ENCODE measurements at places on chromosomes 1 and 21. TPM values are rescaled to one million over a fixed set of nuclear protein-coding genes. Genes with fewer than 3 reads are reported as not detected.
A peak's percentile ranks its signal among the peaks of the same experiment; 100 is the strongest.

GRCh38 chr1:109906160-109906838, 4.3 kb upstream of the CSF1 start:
- peak; percentile 64 for DNase-seq

GRCh38 chr1:233012021-233012420, 61.6 kb downstream of the NTPCR start:
- no peak for DNase-seq

DNA sequence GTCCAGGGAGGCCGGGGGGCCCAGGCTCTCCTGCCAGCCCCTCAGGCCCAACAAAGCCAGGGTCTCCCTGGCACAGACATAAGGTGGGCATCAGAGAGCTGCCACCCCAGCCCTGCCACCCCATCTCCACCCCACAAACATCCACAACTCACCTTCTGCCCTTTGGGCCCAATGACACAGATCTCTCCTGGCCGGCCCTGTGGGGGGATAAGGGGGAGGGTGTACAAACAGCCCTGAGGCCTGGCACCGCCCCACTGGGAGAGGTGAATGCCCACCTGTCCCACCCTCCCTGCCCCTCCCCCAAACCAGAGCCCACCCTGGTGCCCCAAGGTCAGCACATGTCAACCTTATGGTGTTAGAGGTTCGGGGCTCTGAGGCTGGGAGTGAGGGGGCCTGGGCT, 12.4 kb downstream of the COL16A1 start:
- no peak for DNase-seq

DNA sequence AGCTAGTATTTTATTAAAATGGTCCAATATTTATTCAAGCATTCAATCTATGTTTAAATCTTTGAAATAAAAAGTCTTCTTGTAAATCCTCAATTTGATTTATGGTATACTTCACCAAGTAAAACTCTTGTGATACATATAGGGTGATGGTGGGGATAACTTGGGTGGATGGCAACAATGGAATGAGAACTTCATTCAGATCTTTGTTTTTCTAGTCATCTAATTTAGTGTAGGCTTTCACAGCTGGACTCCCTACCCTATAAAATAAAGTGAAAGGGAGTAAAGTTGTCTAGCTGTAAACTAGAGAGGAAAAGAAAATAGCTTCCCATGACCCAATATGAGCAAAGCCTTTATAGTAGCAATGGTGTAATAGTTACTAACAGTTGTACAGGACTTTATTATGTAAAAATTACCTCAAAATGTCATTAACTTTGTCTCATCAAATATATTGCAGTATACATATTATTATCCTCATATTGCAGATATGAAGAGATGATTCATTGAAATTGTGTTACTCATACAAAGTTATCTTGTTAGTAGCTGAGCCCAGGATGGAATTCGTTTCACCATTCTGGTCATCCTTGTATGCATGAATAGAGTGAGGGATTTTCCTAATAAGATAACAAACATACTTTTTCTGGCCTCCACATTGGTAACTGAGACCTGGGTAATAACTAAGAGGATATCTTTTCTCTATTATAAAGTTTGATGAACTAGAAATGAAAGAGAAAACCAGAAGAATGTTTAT, 1377.7 kb upstream of the ADGRL4 start:
- DNase-seq = no peak

DNA sequence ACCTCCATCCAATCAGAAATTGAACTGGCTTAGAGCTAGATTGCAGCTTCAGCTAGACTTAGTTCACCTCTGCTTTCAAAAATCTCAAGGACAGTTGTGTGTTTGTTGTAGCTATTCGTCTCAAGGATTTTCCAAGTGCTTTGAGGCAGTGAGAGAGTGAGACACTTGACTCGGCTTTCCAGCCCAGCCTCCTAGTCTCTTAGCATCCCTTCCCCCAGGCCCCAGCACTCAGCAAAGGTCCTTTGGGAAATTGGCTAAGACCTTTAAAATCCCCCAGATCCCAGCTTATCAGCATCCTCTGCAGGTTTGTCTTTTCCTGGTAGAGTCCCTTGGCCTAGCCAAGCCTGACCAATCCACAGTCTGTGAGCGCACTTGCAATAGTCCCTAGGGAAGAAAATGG, 47.9 kb upstream of the PROX1 start:
- no peak for DNase-seq

- no peak for DNase-seq
Measured at GRCh38 chr1:166133276-166133841, 33.4 kb downstream of the FAM78B start.

DNA sequence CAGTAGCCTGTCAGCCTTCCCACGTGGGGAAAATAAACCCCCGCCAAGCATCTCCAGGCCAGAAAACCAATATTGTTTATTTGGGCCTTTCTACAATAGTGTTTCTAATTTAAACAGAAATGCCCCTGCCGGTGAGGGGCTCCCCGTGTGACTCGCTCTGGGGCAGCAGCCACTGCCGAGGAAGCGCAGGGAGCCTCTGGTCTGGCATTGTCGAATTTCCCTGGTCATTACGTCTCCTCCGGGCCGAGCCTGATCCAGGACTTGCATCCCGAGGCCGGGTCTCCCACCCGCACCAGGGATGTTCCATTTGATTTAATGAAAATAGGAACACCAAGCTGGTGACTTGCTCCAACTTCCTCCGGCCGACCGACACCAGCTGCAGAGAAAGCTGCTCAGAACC, 20.5 kb downstream of the PRDM16 start:
- no peak for DNase-seq

DNA sequence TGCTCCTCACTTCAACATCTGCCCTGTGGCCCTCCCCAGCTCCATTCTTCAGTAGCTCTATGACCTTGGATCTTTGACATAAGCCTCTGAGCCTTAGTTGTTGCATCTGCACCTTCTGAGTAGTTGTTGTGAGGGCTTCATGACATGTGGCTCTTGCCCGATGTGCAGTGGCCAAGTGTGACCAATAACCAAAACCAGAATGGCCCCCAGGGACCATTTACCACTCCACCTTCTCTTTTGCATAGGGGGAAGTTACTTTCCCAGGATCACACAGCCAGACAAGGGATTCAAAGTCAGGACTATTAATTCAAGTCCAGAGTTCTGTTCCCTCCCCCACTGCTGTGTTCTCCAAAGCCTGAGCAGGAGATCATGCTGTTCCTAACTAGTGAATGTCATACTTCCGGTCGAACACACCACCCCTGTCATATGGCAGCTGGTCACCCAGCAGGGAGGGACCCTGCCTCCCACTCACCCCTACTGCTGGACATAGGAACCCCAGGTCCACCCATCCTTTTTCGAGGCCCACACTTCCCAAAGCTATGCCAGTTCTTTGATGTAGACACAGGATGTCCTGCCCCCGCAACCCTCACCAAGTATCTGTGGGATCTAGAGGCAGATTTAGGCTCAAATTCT, 4.0 kb downstream of the FGR start:
- DNase-seq = no peak

- DNase-seq = no peak
Measured at GRCh38 chr1:230992100-230992774, 13.3 kb downstream of the ARV1 start.

DNA sequence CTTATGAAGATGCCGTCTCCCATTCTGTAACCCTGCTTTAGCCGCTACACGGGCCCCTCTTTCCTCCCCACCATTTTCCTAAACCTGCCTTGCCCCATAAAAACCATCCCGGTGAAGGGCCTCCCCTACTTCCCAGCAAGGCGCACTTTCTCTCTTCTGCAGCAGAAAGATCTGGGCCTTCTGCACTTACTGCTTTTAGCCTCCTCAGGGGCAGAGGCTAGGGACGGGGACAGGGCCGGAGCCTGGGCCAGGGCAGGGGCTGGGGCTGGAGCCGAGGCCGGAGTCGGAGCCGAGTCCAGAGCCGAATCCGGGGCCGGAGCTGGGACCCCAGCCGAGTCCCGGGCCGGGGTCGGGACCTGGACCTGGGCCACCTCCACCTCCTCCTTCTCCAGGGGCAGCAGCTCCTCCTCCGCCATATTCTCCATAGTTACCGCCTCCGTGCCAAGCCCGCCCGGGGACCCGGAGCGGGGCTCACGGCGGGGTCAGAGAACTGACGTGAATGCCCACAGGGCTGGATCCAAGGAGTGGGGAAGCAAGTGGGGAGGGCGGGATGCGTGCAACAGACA, 382 bp downstream of the TRMT1L start:
- no peak for DNase-seq

DNA sequence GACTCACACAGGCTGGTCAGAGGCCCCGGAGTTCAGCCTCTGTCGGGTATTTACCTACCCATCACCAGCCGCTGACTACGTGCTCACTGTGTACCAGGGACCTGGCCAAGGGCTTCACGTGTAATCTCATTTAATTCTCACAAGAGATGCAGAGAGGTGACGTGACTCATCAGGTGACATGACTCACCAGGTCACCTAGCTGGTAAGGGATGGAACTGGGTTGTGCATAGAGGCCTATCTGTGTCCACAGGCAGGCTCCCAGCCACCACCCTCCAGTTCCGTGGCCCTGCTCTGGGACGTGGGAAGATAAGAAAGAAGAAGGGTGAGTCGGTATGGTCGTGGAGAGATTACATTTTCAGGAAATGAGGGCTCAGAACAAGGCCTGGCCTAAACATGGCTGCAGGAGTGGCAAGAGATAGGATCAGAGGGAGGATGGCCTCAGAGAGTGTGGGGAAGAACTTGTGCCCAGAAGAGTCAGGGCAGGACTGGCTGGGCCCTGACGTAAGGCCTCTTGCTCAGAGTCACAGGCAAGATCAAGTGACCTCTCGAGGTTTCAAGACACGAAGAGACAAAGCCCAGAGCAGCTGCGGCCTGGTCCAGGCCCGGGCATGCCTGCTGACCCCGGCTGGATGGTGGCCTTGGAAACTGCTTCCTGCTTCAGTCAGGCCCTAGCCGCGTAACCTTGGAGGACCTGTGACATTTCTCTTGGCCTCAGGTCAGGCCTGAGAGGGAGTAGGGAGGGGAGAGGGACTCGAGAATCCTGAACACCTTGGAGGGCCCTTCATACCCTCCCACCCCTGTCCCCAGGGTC, 52.7 kb upstream of the WASF2 start:
- no peak for DNase-seq

GRCh38 chr21:33325222-33326067, 675 bp downstream of the IFNAR1 start:
- peak; percentile 68 for DNase-seq

DNA sequence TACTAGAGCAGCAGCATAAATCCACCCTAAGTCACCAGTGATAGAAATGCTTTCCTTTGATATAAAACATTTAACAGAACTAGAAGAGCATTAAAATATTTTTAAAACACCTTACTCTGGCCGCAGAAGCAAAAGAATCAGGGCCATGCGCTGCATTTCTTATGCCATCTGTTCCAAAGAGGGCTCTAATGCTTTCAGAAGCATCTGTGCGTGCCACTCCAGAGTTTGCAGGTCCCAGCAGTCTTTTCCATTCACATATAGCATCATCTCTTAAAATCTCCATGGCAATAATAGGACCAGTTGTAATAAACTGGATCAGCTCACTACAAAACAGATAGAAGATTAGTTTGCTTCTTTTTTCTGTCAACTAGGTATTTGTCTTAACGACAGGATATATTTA, 69.2 kb downstream of the NME7 start:
- DNase-seq = no peak

- no peak for DNase-seq
Measured at GRCh38 chr1:18726368-18726767, 95.7 kb downstream of the PAX7 start.

DNA sequence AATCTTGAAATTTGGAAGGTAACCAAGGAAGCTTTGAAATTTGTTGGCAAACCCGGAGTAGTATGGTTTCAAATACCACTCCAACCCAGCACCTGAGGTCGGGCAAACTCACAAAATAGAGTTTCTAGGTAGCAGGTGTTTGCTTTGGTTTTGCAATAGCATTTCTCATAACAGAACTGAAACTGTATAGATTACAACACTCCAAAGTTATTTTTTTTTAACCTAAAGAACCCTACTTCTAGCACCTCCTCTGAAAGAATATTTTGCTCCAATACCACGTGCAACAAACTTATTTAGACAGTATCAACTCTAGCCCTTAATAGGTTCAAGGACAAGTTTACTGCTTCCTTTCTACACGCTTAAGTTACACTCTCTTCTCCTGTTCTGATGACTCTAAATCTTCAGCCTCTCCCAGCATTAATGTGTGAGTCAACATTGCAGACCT, 178.5 kb upstream of the FMN2 start:
- DNase-seq = no peak

GRCh38 chr21:40425981-40426380, 421.0 kb downstream of the DSCAM start:
- DNase-seq = no peak

DNA sequence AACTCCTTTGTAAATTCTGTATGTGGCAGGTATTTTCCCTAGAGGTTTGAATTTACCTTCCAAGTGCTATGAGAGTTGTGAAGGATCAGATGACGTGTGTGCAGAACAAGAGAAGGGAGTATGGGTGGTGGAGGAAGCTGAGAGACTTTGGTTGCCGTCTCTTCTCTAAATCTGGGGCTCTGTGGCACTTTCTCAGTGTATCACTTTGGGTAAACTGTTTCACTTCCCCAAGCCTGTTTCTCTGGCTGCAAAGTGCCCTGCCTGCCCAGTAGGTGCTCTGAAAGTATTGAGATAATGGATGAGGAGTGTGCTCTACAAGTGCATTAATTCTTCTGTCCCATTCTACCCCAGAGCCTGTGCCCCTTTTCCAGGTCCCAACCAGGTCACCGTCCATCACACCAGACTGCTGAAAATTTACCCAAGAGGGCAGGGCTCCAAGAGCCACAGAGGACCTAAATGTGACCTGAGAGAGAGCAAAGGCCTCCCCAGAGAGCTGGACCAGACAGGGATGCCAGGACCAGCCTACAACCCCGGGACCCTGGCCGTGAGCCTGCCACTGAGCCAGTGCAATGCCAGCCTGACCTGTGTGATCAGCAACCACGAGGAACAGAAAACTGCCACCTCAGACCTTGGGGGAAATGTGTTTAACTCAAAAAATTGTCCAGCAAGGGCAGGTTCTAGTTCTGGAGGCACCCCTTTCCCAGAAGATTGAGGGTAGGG, 131.6 kb upstream of the ETV3 start:
- DNase-seq = no peak

Gene INKA2
- 2.2 TPM for total RNA-seq

Gene PLPPR4
- total RNA-seq = not detected

Gene SH2D5
- 0.05 TPM for total RNA-seq

Gene SYT14
- total RNA-seq = not detected

Gene NCF2
- total RNA-seq = 2.6 TPM

Gene VCAM1
- 0.05 TPM for total RNA-seq

Gene IBA57
- 7.9 TPM for total RNA-seq

Measured in activated T-helper 2 cell treated with anti-CD3 and anti-CD28 coated beads, Interferon-gamma antibody, Interleukin-2, Interleukin-4, amounts not matched to agents 10 μg/mL and 5 μg/mL and 100 μg/mL, durations not matched to agents 14 hours and 24 hours and 36 hours (primary cell).